ENCODE measurements at places on chromosomes 12 and 14.

- no peak for DNase-seq
These were observed 53.2 kb upstream of the HIF1A start for GRCh38 chr14:61641914-61642613.

- DNase-seq: peak; percentile 2
These were observed 319.0 kb downstream of the FOXG1 start for GRCh38 chr14:29085546-29085945.

- no peak for DNase-seq
These were observed 91.4 kb upstream of the ALX1 start for GRCh38 chr12:85188619-85189018.

GRCh38 chr14:101231828-101232227, 328.3 kb upstream of the RTL1 start:
- no peak for DNase-seq

- peak; percentile 36 for DNase-seq
These were observed 33.4 kb downstream of the ANO4 start for GRCh38 chr12:100827901-100828520.

GRCh38 chr12:19451196-19451595, 11.9 kb downstream of the AEBP2 start:
- no peak for DNase-seq

DNA sequence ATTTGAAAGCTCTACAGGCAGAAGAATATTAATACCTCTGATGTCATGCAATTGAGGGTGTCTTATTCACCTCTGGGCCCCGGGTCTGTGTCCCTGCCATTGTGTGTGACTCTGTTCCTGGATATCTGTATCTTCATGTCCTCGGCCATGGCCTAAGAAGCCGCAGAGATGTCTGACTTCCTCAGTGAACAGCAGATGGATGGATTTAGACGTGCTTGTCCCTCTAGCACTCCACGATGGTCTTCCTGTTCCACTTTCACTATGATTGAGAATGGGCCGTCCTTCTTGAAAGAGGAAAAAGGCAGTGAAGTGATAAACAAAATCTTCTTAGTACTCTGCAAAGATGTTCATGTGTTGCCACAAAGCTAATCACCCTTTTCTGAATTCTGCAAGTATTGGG, 217.4 kb downstream of the SLC41A2 start:
- DNase-seq: no peak

GRCh38 chr14:89618811-89619551, 201.9 kb upstream of the FOXN3 start:
- DNase-seq: peak; percentile 48

DNA sequence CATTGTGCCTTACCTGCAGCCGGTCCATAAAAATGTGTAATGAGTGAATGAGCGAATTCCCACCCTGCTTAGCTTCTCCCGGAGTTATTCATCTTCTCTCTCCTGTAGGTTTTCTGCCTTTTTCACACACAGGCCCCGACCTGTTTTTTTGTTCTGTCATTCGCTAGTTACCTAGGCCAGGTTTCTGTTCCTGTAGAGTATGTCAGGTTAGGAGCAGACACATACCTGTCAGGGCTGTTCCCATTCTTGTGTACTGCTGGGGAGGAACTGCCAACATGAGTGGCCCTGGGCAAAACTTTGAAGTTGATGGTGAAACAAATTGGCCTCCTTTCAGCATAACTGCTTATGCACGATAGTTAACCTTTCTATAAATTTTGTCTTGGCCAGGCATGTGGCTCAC, 140.1 kb downstream of the SYNE2 start:
- no peak for DNase-seq

DNA sequence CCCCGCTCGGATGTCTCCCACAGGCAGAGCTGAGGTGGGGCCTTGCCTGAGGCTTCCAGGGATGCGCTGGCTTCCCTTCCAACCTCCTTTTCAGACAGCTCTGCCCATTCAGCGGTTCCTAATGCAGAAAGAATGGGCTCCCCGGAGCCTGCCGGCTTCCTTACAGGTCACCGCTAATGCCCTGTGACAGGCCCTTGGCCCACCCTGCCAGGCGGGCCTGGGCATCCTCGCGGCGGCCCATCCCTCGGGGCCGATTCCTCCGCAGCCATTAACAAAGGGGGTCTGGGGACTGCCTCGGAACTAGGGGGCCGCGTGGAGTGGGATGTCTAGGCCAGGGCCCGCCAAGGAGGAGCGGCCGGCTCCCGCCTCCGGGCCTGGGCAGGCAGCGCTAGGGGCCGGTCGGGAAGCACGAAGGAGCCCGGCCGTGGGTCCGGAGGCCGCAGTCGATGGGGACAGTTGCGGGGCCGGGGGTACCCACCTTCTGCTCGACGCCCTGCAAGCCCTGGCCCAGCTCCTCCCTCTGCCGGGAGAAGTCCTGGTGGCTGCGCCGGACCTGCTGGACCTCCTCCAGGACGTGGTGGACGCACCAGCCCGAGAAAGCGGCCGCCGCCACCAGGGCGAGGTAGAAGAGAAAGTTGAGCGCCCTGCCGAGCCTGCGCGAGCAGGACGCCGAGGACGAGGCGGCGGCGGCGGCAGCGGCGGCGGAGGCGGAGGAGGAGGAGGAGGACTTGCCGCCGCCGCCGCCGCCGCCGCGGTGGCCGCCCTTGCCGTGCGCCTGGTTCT, 738 bp downstream of the CKAP4 start:
- DNase-seq: no peak

- no peak for DNase-seq
These were observed 79.9 kb downstream of the SLC15A5 start for GRCh38 chr12:16197600-16197999.

GRCh38 chr14:93045211-93045674, 70.5 kb downstream of the ITPK1 start:
- DNase-seq: peak; percentile 75

DNA sequence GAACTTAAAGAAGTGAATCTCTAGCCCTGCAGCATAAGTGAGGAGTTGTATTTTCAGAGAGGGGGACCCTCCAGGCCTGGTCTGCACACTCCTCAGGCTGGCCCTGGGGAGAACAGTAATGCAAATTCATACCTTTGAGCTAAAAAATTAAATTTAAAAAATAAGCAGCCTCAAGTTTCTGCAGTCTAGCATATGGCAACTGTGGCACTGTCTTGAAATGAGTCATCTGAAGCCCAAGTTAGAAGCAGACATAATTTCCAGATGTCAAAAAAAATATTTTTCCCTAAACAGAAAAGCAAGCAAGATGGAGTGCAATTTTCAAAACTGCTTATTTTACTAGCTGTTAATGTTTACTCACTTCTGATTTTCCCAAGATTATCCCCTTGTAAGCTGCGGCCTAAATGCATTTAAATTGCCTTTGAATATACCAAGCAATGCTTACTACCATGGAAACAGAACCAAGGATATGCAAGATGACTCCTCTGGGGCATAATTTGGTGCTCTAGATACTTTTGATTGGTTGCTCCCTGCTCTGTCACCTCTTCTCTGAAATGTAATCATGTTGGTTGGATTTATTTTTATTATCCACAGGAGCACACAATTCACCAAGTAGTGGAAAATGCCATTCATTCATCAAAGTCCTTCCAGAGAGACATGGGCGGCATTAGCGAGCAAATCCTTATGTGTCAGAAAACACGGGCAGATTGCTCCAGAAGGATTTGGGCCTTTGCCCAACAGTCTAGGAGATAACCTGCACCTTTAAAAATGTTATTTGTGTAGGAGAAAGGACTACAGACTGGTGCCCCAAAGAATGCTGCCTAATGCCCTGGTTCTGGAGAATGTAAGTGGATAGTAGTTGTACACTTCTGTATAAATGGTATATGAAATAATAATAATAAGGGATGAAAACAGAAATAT, 25.0 kb upstream of the DHRS7 start:
- no peak for DNase-seq

GRCh38 chr12:19620222-19620621, 180.9 kb downstream of the AEBP2 start:
- DNase-seq: no peak

GRCh38 chr12:41724216-41724615, 420.5 kb downstream of the GXYLT1 start:
- DNase-seq: no peak

- no peak for DNase-seq
These were observed 12.3 kb downstream of the CAPS2 start for GRCh38 chr12:75317784-75318183.

DNA sequence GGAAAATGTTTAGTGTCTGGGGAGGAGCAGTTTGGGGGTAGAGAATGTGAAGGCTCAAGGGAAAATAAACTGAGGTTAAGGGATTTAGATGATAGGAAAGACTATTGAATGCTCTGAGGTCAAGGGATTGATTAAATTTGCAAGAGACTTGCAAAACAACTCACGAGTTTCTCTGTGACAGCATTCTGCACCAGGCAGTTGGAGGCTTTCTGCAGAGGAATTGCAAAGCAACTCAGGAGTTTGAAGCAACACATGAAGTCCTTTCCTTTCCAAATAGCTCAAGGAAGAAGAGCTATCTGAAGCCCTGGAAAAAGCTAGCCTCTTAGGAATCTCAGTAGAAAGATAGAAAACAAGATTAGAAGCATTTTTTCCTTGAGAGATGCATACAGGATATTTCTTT, 23.9 kb downstream of the SLC7A8 start:
- DNase-seq: no peak

- DNase-seq: no peak
These were observed 15.6 kb upstream of the FRMD6 start for GRCh38 chr14:51636109-51636508.

- DNase-seq: peak; percentile 89
These were observed 40.5 kb upstream of the KCNA5 start for GRCh38 chr12:5003025-5003666.

GRCh38 chr12:63826006-63826585, 18.4 kb upstream of the SRGAP1 start:
- DNase-seq: peak; percentile 48

DNA sequence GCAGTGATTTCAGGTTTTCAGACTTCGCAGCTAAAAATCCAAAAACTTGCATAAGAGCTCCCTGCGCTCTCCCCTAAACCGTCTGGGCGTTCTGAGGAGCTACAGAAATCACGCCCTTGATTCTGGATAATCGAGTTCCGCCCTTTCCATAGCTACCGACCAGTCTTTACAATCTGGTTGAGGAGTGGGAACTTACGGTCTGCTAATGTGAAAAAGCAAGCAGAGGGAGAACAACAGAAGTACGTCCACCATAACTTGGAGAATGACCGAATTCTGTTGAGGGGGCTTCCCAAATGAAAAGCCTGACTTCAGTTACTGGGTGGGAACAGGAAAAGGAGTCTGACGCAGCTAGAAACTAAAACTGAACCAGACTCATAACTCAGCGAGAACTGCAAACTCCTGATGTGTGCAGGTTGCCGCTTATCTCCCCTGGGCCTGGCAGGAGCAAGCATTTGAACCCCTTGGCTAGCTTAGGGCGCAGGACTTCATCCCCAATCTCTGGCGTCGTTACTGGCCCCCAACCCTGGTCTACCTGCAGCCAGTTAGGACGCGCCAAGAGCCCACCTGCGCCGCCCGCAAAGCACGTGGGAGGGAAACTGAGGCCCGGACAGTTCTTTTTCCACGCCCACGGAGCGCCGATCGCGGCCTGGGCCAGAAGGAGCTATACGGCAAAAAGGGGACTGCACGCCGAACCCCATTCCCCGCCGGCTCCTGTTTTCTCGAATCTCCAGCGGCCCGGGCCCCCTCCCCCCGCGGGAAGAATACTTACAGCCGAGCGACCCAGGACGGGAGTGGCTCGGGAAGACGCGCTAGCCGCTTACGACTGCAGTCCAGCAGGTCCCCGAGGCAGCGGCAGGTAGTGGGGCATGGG, 838 bp downstream of the LRIG3 start:
- peak; percentile 15 for DNase-seq

GRCh38 chr12:71938728-71939385, at the start of gene TPH2:
Gene TPH2, plus strand, starts transcription at chr12:71938845. Its CDS starts 142 bp downstream, at chr12:71938987.
- peak; percentile 89 for DNase-seq

DNA sequence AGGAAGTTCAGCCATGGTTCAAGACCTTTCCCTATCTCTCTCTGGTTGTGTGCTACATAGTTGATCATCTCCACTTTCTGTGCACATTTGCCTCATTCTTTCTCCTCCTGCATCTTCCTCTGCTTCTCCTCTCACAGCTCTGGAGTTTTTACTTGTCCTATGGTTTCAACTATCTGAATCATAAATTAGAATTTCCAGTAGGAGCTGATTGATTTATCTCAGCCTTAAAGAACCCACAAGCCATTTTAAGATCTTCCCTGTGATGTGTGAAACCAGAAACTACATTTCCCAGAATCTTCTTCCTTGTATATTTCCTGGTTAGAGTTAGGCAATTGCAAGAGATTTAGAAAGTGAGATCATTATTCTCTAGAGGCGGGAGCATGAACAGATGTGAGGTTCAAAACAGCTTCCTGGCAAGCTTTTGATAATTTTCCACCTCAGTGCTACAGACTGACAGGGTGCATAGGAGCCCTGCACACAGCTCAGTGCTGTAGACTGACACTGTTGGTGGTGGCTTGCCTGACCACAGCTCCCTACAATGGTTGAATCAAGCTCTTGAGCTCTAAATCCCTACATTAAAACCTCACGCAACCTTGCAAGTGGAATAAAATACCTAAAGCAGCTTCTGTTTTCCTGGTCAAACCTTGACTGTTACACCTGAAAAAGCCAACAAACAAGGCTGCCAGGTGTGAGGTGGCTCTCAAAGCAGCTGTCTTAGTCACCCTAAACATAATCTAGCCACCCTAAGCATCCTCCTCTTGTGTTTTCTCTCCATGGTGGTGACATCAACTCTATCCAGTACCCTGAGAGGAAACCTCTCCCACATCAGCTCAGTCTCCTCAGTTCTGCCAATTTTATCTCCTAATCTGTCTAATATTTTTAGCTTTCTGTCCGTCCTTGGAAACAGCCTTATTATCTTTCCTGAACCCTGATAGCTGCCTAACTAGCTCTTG, 21.5 kb upstream of the IFNG start:
- no peak for DNase-seq

GRCh38 chr12:112741106-112741505, 50.4 kb upstream of the RPH3A start:
- no peak for DNase-seq

- no peak for DNase-seq
These were observed 6.2 kb upstream of the PLEKHH1 start for GRCh38 chr14:67526676-67527459.

GRCh38 chr12:104439137-104439536, 17.6 kb upstream of the CHST11 start:
- DNase-seq: no peak

DNA sequence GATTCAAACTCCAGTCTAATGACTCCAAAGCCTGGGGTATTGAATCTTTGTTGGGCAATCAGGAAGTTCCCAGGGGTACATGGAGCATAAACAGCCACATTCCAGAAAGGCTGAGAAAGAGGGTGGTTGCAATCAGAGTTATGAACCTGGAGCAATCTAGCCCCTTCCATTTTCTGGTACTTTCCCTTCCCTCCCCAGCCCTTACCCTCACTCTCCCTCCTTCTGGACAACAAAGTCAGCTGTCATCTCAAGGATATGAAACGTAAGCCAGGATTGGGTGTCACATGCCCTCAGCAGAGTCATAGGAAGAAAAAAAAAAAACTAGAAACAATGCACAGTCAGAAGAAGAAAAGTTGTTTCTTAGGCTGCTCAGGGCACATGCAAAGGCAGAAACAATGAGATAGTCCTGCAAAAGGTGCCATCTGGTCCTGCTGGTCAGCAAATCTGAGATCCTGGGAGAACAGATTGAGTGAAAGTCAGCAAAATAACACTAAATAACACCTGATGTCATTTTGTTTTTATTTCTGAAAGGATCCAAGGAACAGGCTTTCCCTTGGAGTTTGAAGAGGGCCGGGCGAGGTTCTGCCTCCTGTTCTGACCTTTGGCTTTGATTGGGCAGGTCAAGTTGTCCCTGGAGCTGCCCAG, 27.1 kb downstream of the TMEM229B start:
- DNase-seq: no peak

All from NT2/D1 (cell line).